Hepatocyte (in vitro differentiated cells): ENCODE measurements at places on chromosomes 6 and 20.

DNA sequence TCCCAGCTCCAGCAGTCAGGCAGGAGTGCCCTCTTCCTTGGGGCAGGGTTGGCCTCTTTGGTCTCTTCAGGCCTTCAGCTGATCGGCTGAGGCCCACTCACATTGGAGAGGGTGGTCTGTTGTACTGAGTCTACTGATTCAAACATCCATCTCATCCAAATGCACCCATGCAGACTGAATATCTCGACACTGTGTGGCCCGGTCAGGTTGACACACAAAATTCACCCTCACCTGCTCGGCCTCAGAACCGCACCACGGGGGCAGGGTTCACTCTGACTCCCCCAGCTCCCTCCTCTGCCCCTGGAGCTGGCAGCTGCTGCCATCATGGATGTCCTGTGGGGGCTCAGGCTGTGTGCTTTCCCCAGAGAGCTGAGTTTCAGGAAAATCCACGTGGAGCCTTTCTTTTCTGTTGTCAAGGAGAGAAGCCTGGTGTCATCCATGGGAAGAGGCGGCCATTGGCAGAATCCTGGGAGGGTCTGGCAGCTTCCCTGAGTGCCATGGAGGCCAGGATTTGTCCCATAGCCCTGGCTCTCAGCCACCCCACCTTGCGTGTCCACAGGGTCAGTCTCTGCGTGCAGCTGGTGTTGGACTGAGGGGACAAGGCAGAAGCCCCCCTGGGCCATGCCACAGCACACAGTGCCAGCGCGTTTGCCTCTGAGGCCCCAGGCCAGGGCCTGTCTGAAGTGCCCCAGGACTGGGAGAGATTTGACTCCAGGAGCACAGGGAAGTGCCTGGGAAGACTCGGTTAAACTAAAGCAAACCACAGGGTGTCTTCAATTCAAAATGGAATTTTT is 114.1 kb downstream of the ERMARD start:
- DNase-seq, result no peak

DNA sequence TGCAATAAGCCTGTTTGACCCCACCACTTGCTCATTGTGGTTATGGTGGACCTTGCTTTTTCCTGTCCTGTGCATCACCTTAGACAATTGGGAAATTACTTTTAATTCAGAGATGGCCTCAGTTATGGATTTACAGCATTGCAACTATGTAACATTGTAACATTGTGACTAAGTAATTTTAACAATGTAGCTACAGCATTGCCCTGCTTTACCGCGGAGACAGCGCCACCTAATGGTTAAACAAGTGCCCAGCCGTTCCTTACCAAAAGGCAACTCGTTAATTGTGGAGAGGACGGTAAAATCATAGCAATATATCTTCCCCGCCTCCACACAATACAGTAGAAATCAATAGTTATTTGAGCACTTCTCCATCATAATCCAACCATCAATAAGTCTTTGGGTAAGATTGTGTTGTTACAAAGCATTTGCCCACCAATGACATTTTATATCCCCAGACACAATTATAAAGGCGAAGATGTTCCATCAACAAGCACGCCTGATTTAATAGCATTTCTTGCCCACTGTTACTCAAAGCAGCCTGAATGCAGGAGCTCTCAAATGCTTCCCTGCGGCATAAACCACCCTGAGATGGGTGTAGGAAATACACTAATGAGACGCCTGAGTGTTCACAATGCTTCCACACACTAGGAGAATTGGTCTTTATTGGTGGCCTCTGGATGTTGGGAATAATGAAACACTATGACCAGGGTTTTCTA is 93.7 kb downstream of the PROKR2 start:
- DNase-seq, result peak; percentile 79

DNA sequence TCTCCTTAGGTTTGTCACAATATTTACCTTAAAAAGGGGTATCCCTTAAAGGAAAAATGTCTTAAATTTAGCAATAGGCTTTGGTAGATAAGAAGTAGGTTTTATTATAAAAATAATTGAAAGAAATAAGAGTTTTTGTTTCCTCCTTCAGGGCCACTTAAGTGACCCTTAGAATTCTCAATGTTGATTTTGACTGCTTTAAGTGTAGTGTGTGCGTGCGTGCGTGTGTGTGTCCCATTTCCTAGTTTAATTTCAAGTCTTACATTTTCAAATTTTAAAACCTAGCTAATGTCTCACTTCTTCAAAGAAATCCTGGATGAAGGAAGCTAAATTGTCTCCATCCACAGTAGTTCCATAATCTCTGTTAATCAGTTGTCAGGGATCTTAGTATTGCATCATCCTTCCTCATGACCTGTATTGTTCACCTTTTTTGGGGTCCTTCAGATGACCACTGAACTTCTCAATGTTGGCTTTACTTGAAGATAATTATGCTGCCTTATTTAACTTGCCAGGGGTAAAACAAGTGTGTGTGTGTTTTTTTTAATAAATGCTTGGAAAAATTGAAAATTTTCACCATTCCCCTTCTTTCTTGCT is 50.7 kb upstream of the TFB1M start:
- DNase-seq, result no peak

DNA sequence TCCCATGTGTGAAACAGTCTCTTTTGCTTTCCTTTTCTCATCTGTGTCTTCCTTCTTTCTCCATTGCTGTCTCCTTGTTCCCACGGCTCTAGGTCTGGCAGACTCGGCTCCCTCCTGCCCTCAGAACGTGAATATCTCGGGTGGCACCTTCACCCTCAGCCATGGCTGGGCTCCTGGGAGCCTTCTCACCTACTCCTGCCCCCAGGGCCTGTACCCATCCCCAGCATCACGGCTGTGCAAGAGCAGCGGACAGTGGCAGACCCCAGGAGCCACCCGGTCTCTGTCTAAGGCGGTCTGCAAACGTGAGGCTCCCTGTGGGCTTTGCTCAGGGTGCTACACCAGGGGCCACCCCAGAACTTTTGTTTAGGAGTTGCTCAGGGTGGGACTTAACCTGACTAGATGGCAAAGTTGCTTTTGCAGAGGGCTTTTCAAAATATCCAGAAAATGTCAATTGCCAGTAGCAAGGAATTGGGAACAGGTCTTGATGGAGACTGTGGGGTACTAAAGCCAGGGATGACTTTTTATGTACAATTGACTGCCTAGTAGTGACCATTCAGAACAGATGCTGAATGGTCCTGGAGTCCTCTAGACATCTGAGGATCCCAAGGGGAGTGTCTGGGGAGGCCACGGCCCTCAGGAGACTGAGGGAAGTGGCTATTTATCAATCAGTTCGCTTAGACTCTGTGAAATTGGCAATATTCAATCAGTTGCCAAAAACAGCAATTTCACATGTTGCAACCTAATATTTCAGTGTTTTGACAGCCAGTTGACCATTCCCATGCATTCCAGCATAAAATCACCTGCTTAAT is 550 bp downstream of the C2 start:
- DNase-seq, result no peak

DNA sequence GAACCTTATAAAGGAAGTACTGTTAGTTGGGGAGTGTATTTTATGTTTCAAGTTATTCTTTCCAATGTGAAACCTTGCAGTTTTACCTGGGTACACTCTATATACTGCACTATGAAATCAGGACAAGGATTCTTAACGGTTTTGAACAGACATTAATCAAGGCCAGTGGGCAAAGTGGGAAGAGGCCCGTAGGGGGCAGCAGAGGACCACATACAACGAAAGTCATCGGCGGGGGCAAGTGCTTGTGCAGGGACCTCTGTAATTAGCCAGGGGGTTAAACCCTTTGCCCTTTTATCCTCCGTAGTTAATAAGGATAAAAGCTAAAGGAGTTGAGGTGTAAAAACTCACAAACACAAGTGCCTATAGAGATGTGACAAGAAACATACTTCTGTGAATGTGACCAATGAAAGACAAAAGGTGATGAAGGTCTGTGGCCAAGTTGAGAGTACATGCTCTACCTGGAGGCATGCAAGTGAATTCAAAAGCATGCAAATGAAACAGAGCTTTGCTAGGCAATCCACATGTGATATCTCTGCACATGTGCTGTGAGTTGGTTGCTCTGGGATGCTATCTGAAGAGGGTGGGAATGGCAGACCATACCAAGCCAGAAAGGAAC is 392.7 kb upstream of the MAN1A1 start:
- DNase-seq, result peak; percentile 79

DNA sequence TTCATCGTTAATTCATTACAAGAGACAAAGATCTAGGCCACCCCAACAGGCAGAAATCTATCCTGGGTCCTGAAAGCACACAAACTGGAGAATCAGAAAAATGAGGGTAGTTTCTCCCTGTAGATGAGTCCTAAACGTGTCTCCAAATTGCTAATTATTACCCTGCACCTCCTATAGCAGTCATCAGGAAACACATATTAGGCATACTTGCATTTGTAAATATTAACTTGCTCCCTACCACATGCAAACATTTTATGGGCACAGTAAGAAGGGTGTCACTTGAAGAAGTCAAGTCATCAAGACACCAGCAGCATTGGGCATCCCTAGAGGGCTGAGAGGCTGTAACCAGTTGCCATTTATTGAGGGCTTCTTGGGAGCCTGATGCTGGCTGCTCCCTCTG is 17.9 kb upstream of the SIRPB1 start:
- DNase-seq, result no peak
